ENCODE measurements at places on chromosomes 11 and 22. TPM values are rescaled to one million over a fixed set of nuclear protein-coding genes. Genes with fewer than 3 reads are reported as not detected.

MIEF1 gene
- total RNA-seq: 35.3 TPM

FSHB gene
- not detected for total RNA-seq

GRCh38 chr11:44989831-44990566 is 39.3 kb upstream of the TP53I11 start:
- no peak overlapping the region for H3K27ac ChIP-seq
- no peak overlapping the region for H3K4me3 ChIP-seq
- no peaks in the 10 kb centered on the region for H3K27me3 ChIP-seq
- DNase-seq: no peak
- H3K4me1 ChIP-seq: no peaks in the 10 kb centered on the region

MS4A14 gene
- 6.4 TPM for total RNA-seq

- H3K27me3 ChIP-seq: no peaks in the 10 kb centered on the region
- peaks cover 6% of the 10 kb centered on the region for H3K4me1 ChIP-seq
- no peak overlapping the region for H3K4me3 ChIP-seq
- no peak overlapping the region for H3K27ac ChIP-seq
Measured at GRCh38 chr22:37581504-37581903, 1.6 kb upstream of the LGALS2 start.

DNA sequence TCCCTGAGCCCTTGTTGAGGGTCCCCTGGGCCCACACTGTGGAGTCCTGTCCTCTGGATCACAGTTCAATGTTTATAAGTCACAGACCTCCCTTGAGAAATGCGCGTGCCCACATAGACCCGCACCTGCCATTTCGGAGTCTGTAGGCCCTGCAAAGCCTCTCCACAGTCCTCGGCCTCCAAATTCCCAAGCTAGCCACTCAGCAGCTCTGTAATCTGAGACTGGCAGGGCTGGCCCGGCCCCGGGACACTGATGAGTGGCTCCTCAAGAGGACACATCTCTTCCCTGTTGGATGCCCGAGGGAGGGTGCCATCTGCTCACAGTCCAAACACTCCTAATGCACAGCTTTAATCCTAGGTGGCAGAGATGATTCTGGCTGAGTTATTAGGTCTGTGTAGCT is 39.1 kb downstream of the B3GAT1 start:
- no peaks in the 10 kb centered on the region for H3K36me3 ChIP-seq
- DNase-seq: no peak
- H3K27ac ChIP-seq: no peak overlapping the region
- no peaks in the 10 kb centered on the region for H3K27me3 ChIP-seq

DNA sequence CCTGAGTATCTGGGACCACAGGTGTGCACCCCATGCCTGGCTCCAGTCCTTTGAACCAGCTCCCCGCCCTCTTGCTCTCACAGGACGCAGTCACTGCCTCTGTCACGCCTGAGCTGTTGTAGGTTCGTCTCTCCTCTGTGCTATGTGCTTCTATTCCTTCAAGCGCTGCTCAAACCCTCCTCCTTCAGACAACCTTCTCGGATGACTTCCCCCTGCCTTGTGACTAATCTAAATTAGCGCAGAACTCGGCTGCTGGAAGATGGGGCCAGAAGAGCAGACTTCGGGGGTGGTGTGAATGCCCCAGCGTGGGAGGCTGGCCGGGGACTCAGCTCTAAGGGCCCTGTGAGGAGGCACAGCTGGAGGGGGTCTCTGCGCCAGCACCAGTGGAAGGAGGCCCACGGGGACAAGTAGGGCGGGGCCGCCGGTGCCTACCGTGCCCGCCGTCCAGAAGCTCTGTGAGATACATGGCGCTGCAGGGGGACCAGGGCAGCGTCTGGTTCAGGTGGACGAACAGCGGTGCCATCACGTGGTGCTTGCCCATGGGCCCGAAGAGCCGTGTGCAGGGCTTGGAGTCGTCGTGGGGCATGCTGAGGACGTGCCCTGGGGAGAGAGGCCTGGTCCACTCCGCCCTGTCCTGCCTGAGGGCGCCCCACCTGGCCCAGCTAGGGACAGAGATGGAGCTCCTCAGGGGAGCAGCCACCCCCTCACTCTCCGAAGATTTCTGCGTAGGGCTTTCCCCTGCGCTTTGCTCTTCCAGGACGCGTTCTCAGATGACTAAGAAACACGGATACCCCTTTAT is 12.5 kb downstream of the ADAMTS8 start:
- H3K36me3 ChIP-seq: no peaks in the 10 kb centered on the region
- H3K4me1 ChIP-seq: peaks cover 10% of the 10 kb centered on the region
- H3K27me3 ChIP-seq: no peaks in the 10 kb centered on the region
- no peak overlapping the region for H3K27ac ChIP-seq

GRCh38 chr11:113410414-113411135 is 23.0 kb downstream of the ANKK1 start:
- no peak overlapping the region for H3K4me3 ChIP-seq
- no peaks in the 10 kb centered on the region for H3K4me1 ChIP-seq
- no peaks in the 10 kb centered on the region for H3K36me3 ChIP-seq
- no peak for DNase-seq

RAG1 gene
- 2.1 TPM for total RNA-seq
